Smooth muscle cell of trachea (primary cell): ENCODE measurements at places on chromosomes 5 and 9. TPM values are rescaled to one million over a fixed set of nuclear protein-coding genes. Genes with fewer than 3 reads are reported as not detected.

ZDHHC11B gene
- 0.29 TPM in 1 of 2 replicates, not detected in the other for total RNA-seq

GPR150 gene
- 0.29 and 0.66 TPM in 2 replicates for total RNA-seq

SECISBP2 gene
- total RNA-seq: 25.8 and 27.9 TPM in 2 replicates

SLC4A9 gene
- total RNA-seq: not detected in 2 replicates

ABLIM3 gene
- 23.1 and 42.5 TPM in 2 replicates for total RNA-seq

IGFBPL1 gene
- not detected in 2 replicates for total RNA-seq

FBN2 gene
- 12.1 and 78.2 TPM in 2 replicates for total RNA-seq

SPINK4 gene
- total RNA-seq: not detected in 2 replicates

BTNL3 gene
- not detected in 2 replicates for total RNA-seq

POLR1E gene
- total RNA-seq: 37.4 and 41.3 TPM in 2 replicates

AGXT2 gene
- 0.17 TPM in 1 of 2 replicates, not detected in the other for total RNA-seq

GPR151 gene
- not detected in 2 replicates for total RNA-seq

MYOZ3 gene
- total RNA-seq: 0.44 and 1.5 TPM in 2 replicates

CAMSAP1 gene
- 23.6 and 25.1 TPM in 2 replicates for total RNA-seq

CRB2 gene
- not detected in 2 replicates for total RNA-seq

SLC45A2 gene
- under 0.01 TPM in 1 of 2 replicates, not detected in the other for total RNA-seq

PLPP7 gene
- total RNA-seq: 9.3 and 13.2 TPM in 2 replicates

NME5 gene
- total RNA-seq: 2.6 and 2.8 TPM in 2 replicates

SPATA24 gene
- 2.5 and 10.9 TPM in 2 replicates for total RNA-seq

IRX1 gene
- total RNA-seq: not detected in 2 replicates

CDH6 gene
- 61.4 and 77.2 TPM in 2 replicates for total RNA-seq

UGT3A2 gene
- not detected in 2 replicates for total RNA-seq

TXNDC8 gene
- 1.9 TPM in 1 of 2 replicates, not detected in the other for total RNA-seq

TCF7 gene
- total RNA-seq: 5.1 and 7.1 TPM in 2 replicates

TAF11L10 gene
- not detected in 2 replicates for total RNA-seq

ARHGEF28 gene
- total RNA-seq: 19.0 and 32.6 TPM in 2 replicates

TPM2 gene
- total RNA-seq: 880 and 967 TPM in 2 replicates

TMEM171 gene
- 0.87 and 1.8 TPM in 2 replicates for total RNA-seq

KIAA1958 gene
- 1.3 and 1.5 TPM in 2 replicates for total RNA-seq

PCDHGC5 gene
- 7.9 and 8.1 TPM in 2 replicates for total RNA-seq

KCNN2 gene
- 0.44 TPM in 1 of 2 replicates, not detected in the other for total RNA-seq

TRIM7 gene
- total RNA-seq: 5.3 and 6.3 TPM in 2 replicates

NEUROG1 gene
- not detected in 2 replicates for total RNA-seq

STX17 gene
- total RNA-seq: 21.8 and 28.1 TPM in 2 replicates

EFNA5 gene
- total RNA-seq: 3.8 and 5.8 TPM in 2 replicates

TBCA gene
- total RNA-seq: 69.6 and 116 TPM in 2 replicates

WNK2 gene
- 0.15 TPM in 1 of 2 replicates, not detected in the other for total RNA-seq

GARIN3 gene
- total RNA-seq: not detected in 2 replicates

SLC35D2 gene
- 22.5 and 26.9 TPM in 2 replicates for total RNA-seq

SPAAR gene
- under 0.01 TPM in 1 of 2 replicates, not detected in the other for total RNA-seq

EGFL7 gene
- 6.3 and 17.9 TPM in 2 replicates for total RNA-seq

DRD1 gene
- total RNA-seq: under 0.01 TPM in 1 of 2 replicates, not detected in the other

LCN6 gene
- total RNA-seq: not detected in 2 replicates

COL5A1 gene
- total RNA-seq: 164 and 294 TPM in 2 replicates

HRH2 gene
- not detected in 2 replicates for total RNA-seq

NKD2 gene
- total RNA-seq: 4.6 and 7.1 TPM in 2 replicates

ERBIN gene
- total RNA-seq: 50.8 and 68.8 TPM in 2 replicates

PLCXD3 gene
- under 0.01 and 0.58 TPM in 2 replicates for total RNA-seq

HSPB3 gene
- 0.33 TPM in 1 of 2 replicates, not detected in the other for total RNA-seq

SLC1A1 gene
- total RNA-seq: 7.7 and 12.9 TPM in 2 replicates
